ENCODE measurements at places on chromosomes 2 and 18. TPM values are rescaled to one million over a fixed set of nuclear protein-coding genes. Genes with fewer than 3 reads are reported as not detected.
A peak's percentile ranks its signal among the peaks of the same experiment; 100 is the strongest.

DNA sequence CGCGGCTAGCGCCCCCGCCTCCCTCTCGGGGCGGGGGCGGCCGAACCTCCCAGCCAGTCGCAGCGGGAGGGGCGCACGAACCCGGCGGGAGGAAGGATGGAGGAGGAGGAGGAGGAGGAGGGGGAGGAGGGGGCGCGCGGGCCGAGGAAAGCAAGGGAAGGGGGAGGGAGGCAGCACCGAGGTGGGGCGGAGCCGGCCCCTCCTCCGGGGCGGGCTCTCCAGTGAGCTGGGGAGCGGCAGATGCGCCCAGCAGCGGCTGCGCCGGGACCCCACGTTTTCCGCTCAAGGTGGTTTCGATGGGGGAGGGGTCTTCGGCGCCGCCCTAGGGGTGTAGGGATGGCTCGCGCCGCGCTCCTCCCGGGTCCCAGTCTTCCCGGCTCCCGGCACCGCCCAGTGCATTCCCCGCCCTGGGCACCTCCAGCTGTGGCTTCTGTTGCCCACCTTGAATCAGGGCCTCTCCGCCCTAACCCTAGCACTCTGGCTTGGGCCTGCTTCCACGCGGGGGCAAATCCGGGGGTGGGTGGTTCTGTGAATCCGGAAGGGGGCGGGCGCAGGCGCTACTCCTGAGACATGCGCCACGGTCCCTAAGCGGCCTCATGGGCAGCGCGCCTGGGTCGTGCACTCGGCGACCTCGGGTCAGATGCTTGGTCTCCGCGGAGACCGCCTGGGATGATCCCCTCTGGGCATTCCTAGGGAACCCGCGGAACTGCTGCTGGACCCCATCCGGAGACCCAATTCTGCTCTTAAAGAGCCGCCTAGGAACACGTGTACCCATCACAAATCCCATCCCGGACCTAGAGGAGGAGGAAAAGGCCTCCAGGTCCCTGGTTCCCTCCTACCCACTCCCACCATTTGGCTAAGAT is at the start of gene FBXO41:
TSS of gene FBXO41 (minus strand) at position 183 of the 863 bp plus-strand sequence. CDS start 14,848 bp downstream, outside the sequence.
- no peak for DNase-seq
- peaks cover 3% of the 10 kb centered on the region for H3K4me1 ChIP-seq
- H3K27me3 ChIP-seq = no peaks in the 10 kb centered on the region
- H3K27ac ChIP-seq = no peak within 1 kb of the TSS
- peak within 1 kb of the TSS; percentile 79 for H3K4me3 ChIP-seq

Gene GALNT14
- not detected for total RNA-seq

DNA sequence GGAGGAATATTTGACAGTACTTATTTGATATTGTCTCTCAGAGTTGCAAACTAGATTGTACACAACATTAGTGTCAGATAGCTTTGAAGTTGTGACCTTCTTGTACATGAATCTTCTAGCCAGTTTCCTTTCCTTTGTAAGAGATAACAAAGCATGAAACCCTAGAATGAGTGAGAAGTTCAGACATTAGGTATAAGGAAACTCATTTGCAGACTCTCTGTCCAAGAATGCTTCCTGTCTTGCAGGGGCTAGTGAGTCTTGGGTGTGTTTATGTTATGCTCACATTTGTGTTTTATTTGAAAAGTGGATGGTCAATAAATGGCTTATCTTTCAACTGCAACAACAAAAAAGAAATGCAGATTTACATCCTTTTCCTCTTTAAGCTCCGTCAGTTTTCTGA is 1.4 kb downstream of the BOD1L2 start:
- H3K4me3 ChIP-seq = no peak overlapping the region
- DNase-seq = no peak
- no peaks in the 10 kb centered on the region for H3K4me1 ChIP-seq
- no peak overlapping the region for H3K27ac ChIP-seq

DNA sequence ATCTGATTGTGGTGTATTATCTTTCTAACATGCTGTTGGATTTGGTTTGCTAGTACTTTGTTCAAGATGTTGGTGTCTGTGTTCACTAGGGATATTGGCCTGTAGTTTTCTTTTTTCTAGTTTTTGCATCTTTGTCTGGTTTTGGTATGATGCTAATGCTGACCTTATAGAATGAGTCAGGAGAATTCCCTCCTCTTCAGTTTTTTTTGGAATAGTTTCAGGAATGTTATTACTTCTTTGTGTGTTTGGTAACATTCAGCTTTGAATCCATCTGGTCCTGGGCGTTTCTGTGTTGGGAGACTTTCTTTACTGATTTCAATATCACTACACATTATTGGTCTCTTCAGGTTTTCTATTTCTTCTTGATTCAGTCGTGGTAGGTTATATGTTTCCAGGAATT is 124.2 kb upstream of the EPB41L5 start:
- H3K4me3 ChIP-seq = no peak overlapping the region
- peaks cover 5% of the 10 kb centered on the region for H3K36me3 ChIP-seq
- DNase-seq = no peak

- H3K4me3 ChIP-seq = no peak overlapping the region
- H3K27ac ChIP-seq = no peak overlapping the region
- H3K36me3 ChIP-seq = no peaks in the 10 kb centered on the region
- no peaks in the 10 kb centered on the region for H3K4me1 ChIP-seq
- DNase-seq = no peak
- H3K27me3 ChIP-seq = no peaks in the 10 kb centered on the region
Measured at GRCh38 chr2:191802180-191802579, 44.7 kb downstream of the CAVIN2 start.

Gene HOXD4
- 13.6 TPM for total RNA-seq

Gene RGPD3
- 0.75 TPM for total RNA-seq

Gene ABCG5
- total RNA-seq = 4.0 TPM

- H3K36me3 ChIP-seq = peaks cover 8% of the 10 kb centered on the region
- H3K4me1 ChIP-seq = peaks cover 15% of the 10 kb centered on the region
- peak overlapping the region; percentile 70 for H3K27ac ChIP-seq
- no peaks in the 10 kb centered on the region for H3K27me3 ChIP-seq
Measured at GRCh38 chr18:36181441-36181840, 5.9 kb upstream of the MOCOS start.

Gene FZD7
- total RNA-seq = 32.5 TPM

GRCh38 chr18:10997885-10998284 is 151.5 kb downstream of the PIEZO2 start:
- H3K36me3 ChIP-seq = no peaks in the 10 kb centered on the region
- no peaks in the 10 kb centered on the region for H3K4me1 ChIP-seq
- H3K27me3 ChIP-seq = no peaks in the 10 kb centered on the region
- no peak overlapping the region for H3K27ac ChIP-seq
- no peak for DNase-seq
- H3K4me3 ChIP-seq = no peak overlapping the region

DNA sequence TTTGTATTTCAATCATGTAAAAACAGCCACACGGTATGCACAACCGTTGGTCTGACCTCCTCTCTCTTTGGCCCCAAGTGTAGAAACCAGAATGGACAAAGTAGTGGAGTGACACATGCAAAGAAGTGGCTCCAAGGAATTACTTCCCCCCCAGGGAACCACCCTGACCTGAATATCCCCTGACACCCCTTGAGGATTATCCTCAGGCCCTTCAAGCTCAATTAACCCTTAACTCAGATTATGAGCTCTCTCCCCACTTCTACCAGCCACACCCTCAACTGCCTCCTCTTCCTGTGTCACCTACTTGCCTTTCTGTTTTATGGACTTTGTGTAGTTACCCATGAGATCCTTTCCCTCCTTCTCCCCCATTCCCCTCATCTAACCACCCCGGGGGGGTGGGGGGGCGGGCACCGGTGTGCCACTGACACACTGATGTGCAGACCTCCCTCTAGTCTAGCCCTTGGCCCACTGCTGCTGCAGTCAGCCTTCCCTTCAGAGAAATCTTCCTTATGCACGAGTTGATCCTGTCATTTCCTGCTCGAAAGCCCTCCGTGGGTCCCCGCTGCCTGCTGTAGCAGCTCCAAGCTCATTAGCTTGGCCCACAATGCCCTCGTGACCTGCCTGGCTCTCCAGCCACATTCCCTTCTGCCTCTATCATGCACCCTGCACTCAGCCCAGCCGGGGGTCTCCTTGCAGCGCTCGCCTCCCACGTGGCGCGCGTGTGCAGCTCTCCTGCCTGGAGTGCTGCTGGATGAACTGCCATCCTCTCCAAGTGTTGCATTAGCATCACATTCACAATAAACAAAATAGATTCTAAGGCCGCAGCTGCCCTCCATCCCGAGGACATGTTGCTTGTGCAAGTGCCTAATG is 40.1 kb upstream of the TMEM177 start:
- no peak overlapping the region for H3K4me3 ChIP-seq
- no peak overlapping the region for H3K27ac ChIP-seq
- peaks cover 3% of the 10 kb centered on the region for H3K4me1 ChIP-seq
- H3K36me3 ChIP-seq = no peaks in the 10 kb centered on the region
- H3K27me3 ChIP-seq = no peaks in the 10 kb centered on the region

GRCh38 chr2:213119061-213119809 is 32.2 kb downstream of the IKZF2 start:
- no peaks in the 10 kb centered on the region for H3K4me1 ChIP-seq
- DNase-seq = no peak
- H3K4me3 ChIP-seq = no peak overlapping the region
- H3K27me3 ChIP-seq = no peaks in the 10 kb centered on the region
- H3K36me3 ChIP-seq = no peaks in the 10 kb centered on the region

DNA sequence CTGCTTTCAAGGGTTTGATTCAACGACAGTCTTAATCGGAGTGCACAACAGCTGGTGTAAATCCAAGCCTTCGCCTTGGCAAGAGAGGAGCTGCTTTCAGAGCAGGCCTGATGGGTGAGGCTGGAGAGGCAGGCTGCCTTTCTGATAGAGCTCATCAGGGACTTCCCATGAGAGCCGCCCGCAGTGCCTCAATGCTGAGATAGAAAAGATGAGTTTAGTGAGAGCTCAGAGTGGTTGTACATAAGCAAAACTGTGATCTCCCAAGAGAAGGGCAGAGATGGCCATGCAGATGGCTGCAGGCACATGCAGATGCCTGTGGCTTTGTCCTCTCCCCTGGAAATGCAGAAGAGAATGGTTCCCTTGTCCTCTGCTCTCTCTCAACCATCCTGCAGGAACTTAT is 122.1 kb downstream of the ARL4C start:
- H3K27me3 ChIP-seq = no peaks in the 10 kb centered on the region
- H3K4me3 ChIP-seq = no peak overlapping the region
- H3K27ac ChIP-seq = no peak overlapping the region
- DNase-seq = no peak
- H3K36me3 ChIP-seq = no peaks in the 10 kb centered on the region
- H3K4me1 ChIP-seq = no peaks in the 10 kb centered on the region

DNA sequence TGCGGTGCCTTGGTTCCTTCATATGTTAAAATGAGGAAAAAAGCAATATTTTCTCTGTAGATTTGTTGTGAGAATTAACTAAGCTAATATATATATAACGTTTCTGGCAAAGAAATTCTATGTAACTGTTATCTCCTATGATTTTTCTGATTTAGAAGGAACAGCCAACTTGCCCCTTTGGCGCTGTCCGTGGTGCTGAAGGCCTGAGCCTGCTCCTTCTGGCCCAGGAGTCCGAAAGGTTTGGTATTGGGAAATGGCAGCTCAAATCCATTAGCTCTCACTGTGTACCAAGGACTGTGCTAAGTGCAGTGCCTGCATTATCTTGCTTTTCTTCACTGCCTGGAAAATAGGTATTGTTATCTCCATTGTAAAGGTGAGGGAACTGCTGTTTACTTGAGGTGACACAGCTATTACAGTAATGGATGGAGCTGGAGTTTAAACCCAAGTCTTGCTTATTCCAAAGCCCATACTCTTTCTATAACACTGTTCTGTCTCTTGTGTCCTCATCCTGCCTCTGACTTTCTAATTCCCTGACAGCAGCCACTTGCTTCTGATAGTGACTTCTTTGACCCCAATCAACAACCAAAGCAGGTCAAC is 52.2 kb downstream of the C1QL2 start:
- no peaks in the 10 kb centered on the region for H3K4me1 ChIP-seq
- H3K36me3 ChIP-seq = no peaks in the 10 kb centered on the region
- H3K4me3 ChIP-seq = no peak overlapping the region
- DNase-seq = no peak

Gene RBKS
- total RNA-seq = not detected

- no peaks in the 10 kb centered on the region for H3K4me1 ChIP-seq
- no peak overlapping the region for H3K27ac ChIP-seq
- DNase-seq = no peak
- H3K36me3 ChIP-seq = no peaks in the 10 kb centered on the region
- H3K4me3 ChIP-seq = no peak overlapping the region
Measured at GRCh38 chr2:204335451-204336058, 209.7 kb upstream of the PARD3B start.

All from ascending aorta (tissue), 2 donors.